ENCODE measurements at places on chromosomes 2 and 18.

- no peak for DNase-seq
These were observed 62.5 kb downstream of the SERTAD2 start for GRCh38 chr2:64591188-64591587.

GRCh38 chr2:3608373-3609278 lies 13.7 kb downstream of the COLEC11 start:
- DNase-seq, result no peak

DNA sequence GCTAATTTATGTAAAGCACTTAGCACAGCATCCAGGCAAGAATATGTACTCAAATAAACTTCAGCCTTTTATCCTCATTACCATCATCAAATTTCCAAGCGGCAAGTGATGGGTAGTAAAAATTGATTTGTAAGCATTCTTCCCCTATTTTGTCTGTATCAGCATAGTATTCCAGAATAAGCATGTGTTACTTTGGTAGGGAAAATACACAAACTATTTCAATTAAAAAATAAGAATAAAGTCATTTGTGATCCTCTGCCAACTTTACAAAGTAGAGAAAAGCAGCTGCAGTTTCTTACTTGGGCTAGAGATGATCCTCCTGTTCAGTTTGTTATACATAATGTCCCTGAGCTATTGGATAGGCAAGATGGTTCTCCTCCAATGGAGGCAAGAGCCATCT lies 493.2 kb downstream of the ZEB2 start:
- no peak for DNase-seq

GRCh38 chr2:64952096-64952495 lies 37.1 kb upstream of the SLC1A4 start:
- DNase-seq, result no peak

GRCh38 chr2:11203480-11203879 lies 48.2 kb downstream of the SLC66A3 start:
- DNase-seq, result peak; percentile 93

DNA sequence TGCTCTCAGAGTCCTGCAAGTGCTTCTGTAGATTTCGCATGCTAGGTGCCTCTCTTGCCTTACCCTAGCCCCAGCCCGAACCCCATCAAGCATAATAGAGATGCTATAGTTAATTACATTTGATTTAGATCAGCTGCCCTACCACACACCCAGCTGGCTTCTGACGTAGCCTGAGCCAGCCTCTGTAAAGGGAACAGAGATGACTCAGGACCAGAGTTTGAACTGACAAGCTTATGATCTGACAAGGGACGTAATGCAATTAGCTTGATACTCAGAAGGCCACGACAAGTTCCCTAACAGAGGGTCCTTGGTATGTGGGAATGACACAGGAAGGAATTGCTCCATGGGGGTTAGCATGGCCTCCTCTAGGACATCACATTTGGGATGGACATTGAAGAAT lies 126.6 kb downstream of the LRATD1 start:
- no peak for DNase-seq

Measured in inflammatory macrophage treated with lipopolysaccharide for 4 hours (primary cell).